ENCODE measurements at places on chromosomes 11 and 22. TPM values are rescaled to one million over a fixed set of nuclear protein-coding genes. Genes with fewer than 3 reads are reported as not detected.

DNA sequence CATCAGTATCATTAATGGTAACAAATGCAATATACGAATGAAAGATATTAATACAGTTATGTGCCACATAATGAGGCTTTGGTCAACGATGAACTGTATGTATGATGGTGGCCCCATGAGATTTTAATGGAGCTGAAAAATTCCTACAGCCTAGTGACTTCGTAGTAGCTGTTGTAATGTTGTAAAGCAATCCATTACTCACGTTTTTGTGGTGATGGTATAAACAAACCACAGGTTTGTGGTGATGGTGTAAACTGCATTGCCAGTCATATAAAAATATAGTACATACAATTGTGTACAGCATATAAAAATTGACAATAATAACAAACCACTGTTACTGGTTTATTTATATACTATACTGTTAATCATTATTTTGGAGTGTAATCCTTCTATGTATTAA, 27.4 kb upstream of the GRIA4 start:
- H3K4me3 ChIP-seq: no peak overlapping the region
- no peaks in the 10 kb centered on the region for H3K4me1 ChIP-seq
- no peak overlapping the region for H3K27ac ChIP-seq
- no peaks in the 10 kb centered on the region for H3K27me3 ChIP-seq

- peaks cover 24% of the 10 kb centered on the region for H3K4me1 ChIP-seq
- H3K27me3 ChIP-seq: no peaks in the 10 kb centered on the region
- no peaks in the 10 kb centered on the region for H3K36me3 ChIP-seq
- no peak overlapping the region for H3K4me3 ChIP-seq
- DNase-seq: no peak
These were observed 113.6 kb downstream of the SIK3 start for GRCh38 chr11:116984589-116984988.

GRCh38 chr11:28176351-28176750, 68.2 kb downstream of the METTL15 start:
- no peaks in the 10 kb centered on the region for H3K36me3 ChIP-seq
- no peaks in the 10 kb centered on the region for H3K27me3 ChIP-seq
- H3K27ac ChIP-seq: no peak overlapping the region

Gene LIF
- 1.9 TPM for total RNA-seq

DNA sequence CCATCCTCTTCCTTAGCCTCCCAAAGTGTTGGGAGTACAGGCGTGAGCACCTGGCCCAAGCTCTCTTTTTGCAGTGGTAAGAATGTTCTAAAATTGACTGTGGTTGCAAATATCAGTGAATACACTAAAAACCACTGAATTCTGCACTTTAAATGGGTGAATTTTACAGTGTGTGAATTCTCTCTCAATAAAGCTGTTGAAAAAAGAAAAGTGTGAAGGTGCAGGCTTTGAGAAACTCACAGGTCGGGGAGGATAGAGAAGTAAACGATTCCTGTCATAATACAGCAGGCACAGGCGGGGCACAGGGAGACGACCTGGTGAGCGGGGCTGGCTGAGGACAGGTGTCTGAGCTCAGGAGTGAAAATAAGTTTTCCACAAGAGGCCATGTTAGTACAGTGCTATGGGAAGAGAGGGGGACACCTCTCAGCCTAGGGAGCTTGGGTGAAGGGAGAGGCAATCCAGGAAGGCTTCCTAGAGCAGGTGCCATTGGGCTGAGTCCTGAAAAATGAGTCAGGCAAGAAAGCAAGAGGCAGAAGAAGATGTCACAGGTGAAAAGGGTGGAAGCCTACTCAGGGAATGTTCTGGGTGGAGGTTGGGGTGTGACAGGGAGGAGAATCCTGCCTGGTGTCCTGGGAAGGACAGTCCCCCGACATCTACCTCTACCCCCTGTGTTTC, 26.1 kb downstream of the LIF start:
- no peaks in the 10 kb centered on the region for H3K27me3 ChIP-seq
- H3K27ac ChIP-seq: no peak overlapping the region
- no peaks in the 10 kb centered on the region for H3K4me1 ChIP-seq
- H3K4me3 ChIP-seq: no peak overlapping the region
- no peak for DNase-seq

GRCh38 chr11:111419641-111420327, 40.7 kb upstream of the POU2AF1 start:
- DNase-seq: no peak
- no peak overlapping the region for H3K4me3 ChIP-seq
- H3K36me3 ChIP-seq: no peaks in the 10 kb centered on the region
- H3K27ac ChIP-seq: no peak overlapping the region
- peaks cover 27% of the 10 kb centered on the region for H3K4me1 ChIP-seq
- H3K27me3 ChIP-seq: no peaks in the 10 kb centered on the region

Gene C11orf16
- not detected for total RNA-seq

Measured in pancreas (tissue), 10 donors.